ENCODE measurements at places on chromosomes 1 and 21. TPM values are rescaled to one million over a fixed set of nuclear protein-coding genes. Genes with fewer than 3 reads are reported as not detected.

The CLEC20A gene
- total RNA-seq: not detected

The KCNN3 gene
- total RNA-seq: 0.18 TPM

The FCGR2B gene
- total RNA-seq: not detected

The SIPA1L2 gene
- 3.7 TPM for total RNA-seq

The HFM1 gene
- total RNA-seq: not detected

The EXOC8 gene
- total RNA-seq: 13.7 TPM

- H3K27me3 ChIP-seq: peaks cover 48% of the 10 kb centered on the region
- peaks cover 15% of the 10 kb centered on the region for H3K4me1 ChIP-seq
- peak; percentile 69 for DNase-seq
- no peaks in the 10 kb centered on the region for H3K36me3 ChIP-seq
- H3K27ac ChIP-seq: peak overlapping the region; percentile 48
- peak overlapping the region; percentile 61 for H3K4me3 ChIP-seq
Measured at GRCh38 chr1:87151500-87152421, 176.9 kb upstream of the LMO4 start.

DNA sequence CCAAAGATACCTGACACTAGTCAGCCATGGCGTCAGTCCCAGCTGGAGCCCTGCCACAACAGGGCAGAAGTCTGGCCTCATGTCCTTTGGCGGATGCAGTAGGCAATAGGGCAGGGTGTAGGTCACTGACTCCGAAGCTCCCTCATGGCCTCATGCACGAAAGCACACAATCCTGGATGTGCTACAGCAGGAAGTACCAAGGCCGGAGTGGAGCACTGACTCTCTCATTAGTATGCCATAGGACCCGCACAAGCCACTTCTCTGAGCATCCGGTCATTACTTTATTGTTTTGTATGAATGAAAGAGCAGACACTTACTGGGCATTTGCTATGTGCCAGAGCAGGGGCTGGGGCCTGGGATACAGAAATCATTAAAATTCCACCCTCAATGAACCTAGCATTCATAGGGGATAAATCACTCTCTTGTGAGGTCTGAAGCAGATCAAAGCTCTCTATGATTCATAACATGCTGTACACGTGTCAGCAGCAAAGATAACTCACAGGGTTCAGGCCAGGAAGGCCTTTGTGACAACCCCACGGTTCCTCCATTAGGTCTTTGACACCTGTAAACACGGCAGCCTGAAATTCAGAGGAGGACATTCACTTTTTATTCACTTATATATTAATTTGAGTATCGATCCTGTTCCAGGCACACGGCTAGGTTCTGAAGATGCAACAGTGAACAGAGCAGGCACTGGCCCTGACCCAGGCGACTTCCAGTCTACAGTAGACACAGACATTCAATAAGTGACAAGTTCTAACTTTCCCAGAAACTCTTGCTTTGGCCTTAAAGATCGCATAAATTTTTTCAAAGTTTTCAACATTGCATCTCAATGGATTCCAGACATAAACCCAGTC lies 357.9 kb upstream of the USP24 start:
- no peaks in the 10 kb centered on the region for H3K4me1 ChIP-seq
- no peak overlapping the region for H3K4me3 ChIP-seq
- no peak overlapping the region for H3K27ac ChIP-seq

GRCh38 chr1:62294261-62294660 lies 25.0 kb downstream of the KANK4 start:
- no peak overlapping the region for H3K4me3 ChIP-seq
- H3K27ac ChIP-seq: no peak overlapping the region
- peak; percentile 29 for DNase-seq
- peaks cover 12% of the 10 kb centered on the region for H3K4me1 ChIP-seq

DNA sequence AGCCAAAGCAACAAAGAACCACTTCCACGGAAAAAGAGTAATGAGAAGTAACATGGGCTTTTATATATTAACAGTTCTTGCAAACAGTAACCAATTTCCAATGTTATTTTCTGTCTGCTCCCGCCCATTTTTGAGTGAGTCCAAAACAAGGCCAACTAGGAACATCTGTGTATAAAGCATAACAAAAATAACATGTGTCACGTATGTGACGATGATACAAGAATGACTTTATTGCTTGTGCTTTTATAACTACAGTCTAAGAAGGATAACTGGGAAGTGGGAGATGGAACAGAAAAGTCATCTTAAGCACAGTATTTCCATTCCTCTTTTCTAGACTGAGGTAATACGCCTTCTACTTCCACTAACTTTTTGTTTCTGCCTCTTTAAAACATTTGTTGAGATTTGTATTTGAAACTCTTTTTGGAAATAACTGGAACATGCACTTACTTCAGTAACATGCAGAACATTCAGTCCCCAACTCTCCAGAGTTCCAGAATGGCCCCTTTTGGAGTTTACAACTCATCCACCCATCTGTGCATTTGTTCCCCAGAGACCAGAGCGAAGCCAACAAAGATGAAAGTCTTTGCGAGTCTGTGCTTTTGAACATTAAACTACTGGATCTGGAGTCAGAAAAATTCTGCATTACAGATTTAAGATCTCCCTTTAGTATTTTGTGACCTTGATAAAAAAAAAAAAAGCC lies 143.0 kb upstream of the ZRANB2 start:
- DNase-seq: no peak
- no peaks in the 10 kb centered on the region for H3K27me3 ChIP-seq
- no peak overlapping the region for H3K27ac ChIP-seq
- H3K4me1 ChIP-seq: no peaks in the 10 kb centered on the region
- H3K36me3 ChIP-seq: no peaks in the 10 kb centered on the region

GRCh38 chr1:239761509-239761908 lies 330.2 kb upstream of the FMN2 start:
- no peaks in the 10 kb centered on the region for H3K36me3 ChIP-seq
- no peaks in the 10 kb centered on the region for H3K27me3 ChIP-seq
- no peak overlapping the region for H3K27ac ChIP-seq
- H3K4me1 ChIP-seq: no peaks in the 10 kb centered on the region
- H3K4me3 ChIP-seq: no peak overlapping the region

GRCh38 chr1:93594603-93594880 lies 87.1 kb downstream of the BCAR3 start:
- peaks cover 6% of the 10 kb centered on the region for H3K4me1 ChIP-seq
- H3K27me3 ChIP-seq: no peaks in the 10 kb centered on the region
- no peak for DNase-seq
- H3K4me3 ChIP-seq: no peak overlapping the region
- H3K36me3 ChIP-seq: no peaks in the 10 kb centered on the region

DNA sequence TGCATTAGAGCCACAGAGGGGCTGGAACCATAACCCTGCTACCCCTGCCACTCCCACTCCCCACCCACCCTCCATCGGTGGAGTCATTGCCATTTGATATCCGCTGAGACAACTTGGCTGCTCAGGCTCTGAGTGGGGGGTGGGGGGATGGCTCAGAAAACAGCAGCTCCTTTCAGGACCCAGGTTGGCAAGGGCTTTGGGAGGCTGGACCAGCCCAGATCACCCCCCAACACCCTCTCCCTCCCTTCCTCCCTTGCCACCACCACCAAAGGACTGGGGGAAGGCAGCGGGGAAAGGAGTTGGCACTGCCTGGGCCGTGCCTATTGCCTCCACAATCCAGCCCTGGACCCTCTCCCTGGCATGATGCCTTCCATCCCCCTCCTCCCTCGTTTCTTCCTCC lies 1.7 kb downstream of the KCNJ10 start:
- H3K4me1 ChIP-seq: peaks cover 21% of the 10 kb centered on the region
- peaks cover 26% of the 10 kb centered on the region for H3K27me3 ChIP-seq
- H3K4me3 ChIP-seq: no peak overlapping the region
- DNase-seq: no peak
- no peaks in the 10 kb centered on the region for H3K36me3 ChIP-seq
- H3K27ac ChIP-seq: no peak overlapping the region

DNA sequence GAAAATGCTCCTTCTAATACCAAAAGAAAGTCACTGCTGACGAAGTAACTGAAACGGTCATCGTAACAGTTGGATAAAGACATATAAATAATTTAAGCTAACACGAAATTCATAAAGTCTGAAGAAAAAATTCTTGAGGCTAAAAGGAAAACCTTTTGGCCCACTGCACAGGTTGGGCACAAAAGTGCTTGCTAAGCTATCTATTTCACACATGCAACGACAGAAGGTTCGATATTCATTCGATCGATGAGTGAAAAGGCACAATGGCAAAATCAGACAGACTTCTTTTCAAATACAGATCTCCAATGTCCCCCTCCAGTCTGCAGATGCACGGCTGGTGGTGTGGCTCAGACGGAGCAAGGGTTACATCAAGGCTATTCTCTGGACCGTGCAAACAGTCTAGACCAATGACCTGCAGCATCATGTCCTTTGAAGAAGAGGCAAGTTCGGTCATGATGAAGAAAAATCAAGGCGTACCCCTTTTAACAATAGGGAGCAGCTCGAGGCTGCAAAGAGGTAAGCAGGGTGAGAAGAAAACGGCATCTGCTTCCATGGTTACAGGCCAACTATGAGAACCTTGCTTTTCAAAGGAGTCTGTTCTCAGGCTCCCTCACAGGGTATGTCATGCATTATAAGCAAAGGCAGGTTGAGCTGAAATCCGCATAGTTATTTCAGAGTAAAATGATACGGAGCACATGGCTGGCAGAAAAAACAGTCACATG lies 579.6 kb downstream of the USP25 start:
- no peak overlapping the region for H3K4me3 ChIP-seq
- no peak overlapping the region for H3K27ac ChIP-seq
- H3K36me3 ChIP-seq: no peaks in the 10 kb centered on the region
- DNase-seq: no peak
- no peaks in the 10 kb centered on the region for H3K27me3 ChIP-seq

- H3K27me3 ChIP-seq: peaks cover 3% of the 10 kb centered on the region
- no peaks in the 10 kb centered on the region for H3K36me3 ChIP-seq
- H3K4me1 ChIP-seq: peaks cover 2% of the 10 kb centered on the region
- no peak overlapping the region for H3K4me3 ChIP-seq
Measured at GRCh38 chr1:202311875-202312635, 29.7 kb downstream of the UBE2T start.

DNA sequence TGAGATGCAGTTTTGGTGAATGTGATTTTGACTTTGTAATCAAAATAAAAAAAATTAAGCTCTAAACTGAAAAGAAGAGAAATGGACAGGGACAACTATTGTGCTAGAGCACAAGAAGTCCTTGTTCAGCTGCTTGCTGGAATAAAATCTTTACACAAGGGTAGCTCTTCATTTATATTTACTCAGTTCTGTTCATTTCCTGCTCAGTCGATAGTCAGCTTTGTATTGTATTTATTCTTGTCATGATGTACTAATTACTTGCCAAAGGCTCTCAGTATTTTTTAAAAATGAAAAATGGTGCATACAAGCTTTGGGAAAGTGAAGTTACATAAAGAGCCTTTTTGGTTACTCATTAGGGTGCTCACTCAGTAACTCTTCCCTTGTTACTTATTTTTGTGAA lies 17.8 kb downstream of the F5 start:
- no peak overlapping the region for H3K27ac ChIP-seq
- no peak overlapping the region for H3K4me3 ChIP-seq
- DNase-seq: no peak
- H3K27me3 ChIP-seq: no peaks in the 10 kb centered on the region

- no peaks in the 10 kb centered on the region for H3K27me3 ChIP-seq
- peak; percentile 40 for DNase-seq
- H3K4me1 ChIP-seq: peaks cover 44% of the 10 kb centered on the region
- no peak overlapping the region for H3K4me3 ChIP-seq
- peaks cover 19% of the 10 kb centered on the region for H3K36me3 ChIP-seq
- H3K27ac ChIP-seq: no peak overlapping the region
Measured at GRCh38 chr1:204567071-204567470, 50.9 kb downstream of the MDM4 start.

- no peak overlapping the region for H3K4me3 ChIP-seq
- peaks cover 5% of the 10 kb centered on the region for H3K27me3 ChIP-seq
Measured at GRCh38 chr1:115227346-115228082, 110.5 kb downstream of the NGF start.

GRCh38 chr1:173413271-173413707 lies 63.8 kb upstream of the PRDX6 start:
- H3K4me3 ChIP-seq: no peak overlapping the region
- peaks cover 1% of the 10 kb centered on the region for H3K36me3 ChIP-seq
- no peak for DNase-seq
- H3K27me3 ChIP-seq: no peaks in the 10 kb centered on the region

DNA sequence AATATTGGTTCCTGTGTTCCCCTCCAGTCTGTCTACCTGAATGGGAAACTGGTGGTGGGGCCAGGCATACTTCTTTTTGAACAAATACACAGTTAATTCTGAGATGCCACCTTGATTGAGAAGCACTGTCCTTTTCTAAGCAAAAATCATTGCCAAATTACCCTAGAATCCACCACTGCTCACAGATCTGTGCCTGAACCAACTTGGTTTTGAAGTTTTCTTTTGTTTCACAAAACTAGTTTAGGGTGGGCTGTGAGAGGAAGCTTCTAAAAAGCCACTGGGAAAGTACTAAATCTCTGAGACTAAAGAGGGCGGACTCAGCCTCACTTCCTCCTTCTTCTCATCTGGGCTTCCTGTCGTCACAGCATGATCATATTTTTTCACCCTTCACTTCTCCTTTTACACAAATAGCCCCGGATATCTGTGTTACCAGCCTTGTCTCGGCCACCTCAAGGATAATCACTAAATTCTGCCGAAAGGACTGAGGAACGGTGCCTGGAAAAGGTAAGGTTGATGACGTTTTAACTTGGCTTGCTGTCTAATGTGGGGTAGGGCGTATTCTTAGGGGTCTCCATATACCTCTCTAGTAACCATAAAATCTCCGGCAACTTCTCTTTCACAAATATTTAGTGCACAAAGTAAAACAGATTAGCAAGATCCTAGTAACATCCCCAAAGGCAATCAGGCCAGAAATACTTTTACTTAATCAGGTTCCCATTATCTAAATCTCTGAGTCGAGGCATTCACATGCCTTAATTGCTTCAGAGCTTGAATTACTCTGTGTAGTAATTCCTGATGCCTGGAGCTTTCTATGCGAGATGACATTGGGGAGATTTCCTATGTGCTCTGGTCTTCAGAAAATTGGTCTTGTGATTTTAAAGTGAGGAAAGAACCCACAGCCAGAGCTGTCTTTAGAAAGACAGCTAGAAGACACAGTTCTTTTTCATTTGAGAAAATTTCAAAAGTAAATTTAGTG lies at the start of gene CD53:
Gene CD53 (plus strand): TSS at position 404 of the 976 bp plus-strand sequence. CDS start 18,261 bp downstream, outside the sequence.
- H3K36me3 ChIP-seq: peaks cover 39% of the 10 kb centered on the region
- peak; percentile 62 for DNase-seq
- peaks cover 39% of the 10 kb centered on the region for H3K4me1 ChIP-seq
- peak within 1 kb of the TSS; percentile 95 for H3K27ac ChIP-seq
- H3K27me3 ChIP-seq: no peaks in the 10 kb centered on the region

DNA sequence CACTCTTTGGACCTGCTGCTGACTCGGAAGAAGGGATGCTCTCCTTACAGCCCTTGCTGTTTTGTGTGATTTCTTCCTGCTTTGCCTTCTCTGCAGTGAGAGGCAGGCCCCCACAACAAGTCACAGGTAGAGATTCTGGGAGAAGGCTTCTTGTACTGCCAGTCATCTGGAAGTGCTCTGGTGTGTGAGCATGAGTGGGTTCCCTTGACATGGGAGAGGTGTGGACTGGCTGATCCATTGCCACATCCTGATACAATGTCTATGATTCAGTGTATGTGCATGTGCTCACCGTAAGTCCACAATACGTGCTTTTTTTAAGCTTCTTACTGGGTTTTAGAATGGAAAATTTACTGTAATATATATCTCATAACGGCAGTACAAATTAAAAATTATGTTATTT lies 46.0 kb upstream of the PLA2G4A start:
- no peak overlapping the region for H3K27ac ChIP-seq
- H3K4me3 ChIP-seq: no peak overlapping the region
- no peaks in the 10 kb centered on the region for H3K4me1 ChIP-seq
